ENCODE measurements at places on chromosomes 2 and 18.
A peak's percentile ranks its signal among the peaks of the same experiment; 100 is the strongest.

DNA sequence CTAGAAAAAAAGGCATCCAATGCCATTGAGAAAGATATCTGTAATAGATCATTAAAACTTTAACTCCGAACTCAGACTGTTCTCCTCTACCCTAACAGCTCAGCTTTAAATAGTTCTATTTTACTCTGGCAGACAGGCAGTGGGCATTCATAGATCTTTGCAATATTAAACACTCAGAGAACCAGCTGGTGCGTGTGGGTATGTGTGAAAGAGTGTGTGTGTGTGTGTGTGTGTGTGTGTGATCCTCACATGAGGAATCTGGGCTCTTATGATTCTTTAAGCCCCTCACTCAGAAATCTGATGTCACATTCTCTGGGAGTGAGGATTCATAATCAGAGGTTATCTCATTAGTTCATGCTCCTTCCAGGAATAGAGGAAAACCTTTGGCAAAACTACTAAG is 144.3 kb downstream of the KCNH7 start:
- no peak for DNase-seq

DNA sequence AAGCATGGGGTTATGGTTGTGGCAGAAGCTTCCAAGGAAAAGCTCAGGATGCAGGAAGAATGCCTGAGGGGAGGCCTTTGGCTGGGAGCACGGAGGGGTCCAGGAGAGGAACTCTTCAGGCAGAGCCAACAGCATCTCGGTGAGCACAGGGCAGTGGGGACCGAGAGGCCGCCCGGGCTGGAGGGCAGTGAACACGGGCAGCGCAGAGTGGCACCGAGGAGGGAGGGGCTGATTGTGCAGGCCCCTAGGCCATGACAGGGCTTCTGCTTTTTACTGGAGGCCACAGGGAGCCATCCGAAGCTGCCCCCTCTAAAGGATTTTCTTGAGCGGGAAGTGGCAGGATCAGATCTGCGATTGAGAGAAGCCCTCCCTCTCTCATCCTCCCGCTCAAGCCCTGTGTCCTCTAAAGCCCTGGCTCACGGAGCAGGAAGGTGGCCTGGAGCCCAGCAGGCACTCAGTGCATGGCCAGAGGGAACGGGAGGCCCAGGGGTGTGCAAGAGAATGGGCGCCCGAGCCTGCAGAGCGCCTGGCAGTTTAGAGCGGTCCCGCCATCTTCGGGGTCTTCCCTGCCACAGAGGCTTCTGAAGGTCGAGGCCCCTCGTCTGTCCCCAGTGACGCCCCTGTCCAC is 110.0 kb upstream of the STON1 start:
- DNase-seq, result peak; percentile 15

GRCh38 chr18:22391407-22392345 is 26.0 kb downstream of the CTAGE1 start:
- DNase-seq, result no peak

DNA sequence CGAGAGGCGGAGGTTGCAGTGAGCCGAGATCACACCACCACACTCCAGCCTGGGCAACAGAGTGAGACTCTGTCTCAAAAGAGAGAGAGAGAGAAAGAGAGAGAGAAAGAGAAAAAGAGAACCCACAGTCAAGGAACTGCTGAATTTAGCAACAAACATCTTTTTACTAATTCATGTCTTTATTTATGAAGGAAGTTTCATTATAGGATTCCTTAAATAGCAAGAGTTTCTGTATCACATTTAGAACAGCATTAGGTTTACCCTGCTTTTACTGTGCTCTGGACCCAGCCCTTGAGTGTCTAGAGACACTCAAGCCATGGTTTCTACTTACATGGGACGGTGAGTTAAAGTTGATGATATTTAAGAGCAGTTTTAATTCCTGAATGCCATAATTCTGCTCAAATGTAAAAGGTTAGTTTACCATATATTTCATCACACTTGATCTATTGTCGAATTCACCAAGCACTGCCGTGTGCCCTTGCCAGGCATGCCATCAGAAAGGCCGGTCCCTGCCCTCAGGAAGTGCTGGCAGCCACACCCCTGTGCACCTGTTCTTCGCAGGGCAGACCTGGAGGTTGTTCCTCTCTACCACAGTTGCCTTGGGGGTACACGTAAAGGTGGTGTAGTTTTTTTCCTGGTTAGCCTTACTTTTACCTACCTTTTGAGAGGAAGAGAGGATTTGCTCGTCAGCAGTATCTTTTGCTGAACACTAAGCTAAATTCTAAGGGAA is 153.3 kb downstream of the LDLRAD4 start:
- no peak for DNase-seq

DNA sequence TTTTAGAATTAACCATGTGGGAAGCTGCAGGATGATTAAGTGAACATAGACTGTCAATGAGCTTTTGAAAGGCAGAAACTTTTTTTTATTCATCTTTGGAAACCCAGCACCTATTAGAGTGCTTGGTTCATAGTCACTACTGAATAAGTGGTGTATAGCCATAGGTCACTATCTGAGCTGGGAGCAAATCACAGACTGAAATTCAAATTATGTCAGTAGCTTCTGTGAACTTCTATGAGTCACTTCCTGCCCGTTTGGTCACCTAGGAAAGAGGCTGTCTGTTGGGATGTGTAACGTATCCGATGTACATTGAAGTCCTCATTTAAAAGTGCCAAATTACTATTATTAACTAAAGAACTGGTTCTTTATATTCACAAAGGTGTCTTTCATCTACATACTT is 20.5 kb upstream of the SLC40A1 start:
- DNase-seq, result no peak

DNA sequence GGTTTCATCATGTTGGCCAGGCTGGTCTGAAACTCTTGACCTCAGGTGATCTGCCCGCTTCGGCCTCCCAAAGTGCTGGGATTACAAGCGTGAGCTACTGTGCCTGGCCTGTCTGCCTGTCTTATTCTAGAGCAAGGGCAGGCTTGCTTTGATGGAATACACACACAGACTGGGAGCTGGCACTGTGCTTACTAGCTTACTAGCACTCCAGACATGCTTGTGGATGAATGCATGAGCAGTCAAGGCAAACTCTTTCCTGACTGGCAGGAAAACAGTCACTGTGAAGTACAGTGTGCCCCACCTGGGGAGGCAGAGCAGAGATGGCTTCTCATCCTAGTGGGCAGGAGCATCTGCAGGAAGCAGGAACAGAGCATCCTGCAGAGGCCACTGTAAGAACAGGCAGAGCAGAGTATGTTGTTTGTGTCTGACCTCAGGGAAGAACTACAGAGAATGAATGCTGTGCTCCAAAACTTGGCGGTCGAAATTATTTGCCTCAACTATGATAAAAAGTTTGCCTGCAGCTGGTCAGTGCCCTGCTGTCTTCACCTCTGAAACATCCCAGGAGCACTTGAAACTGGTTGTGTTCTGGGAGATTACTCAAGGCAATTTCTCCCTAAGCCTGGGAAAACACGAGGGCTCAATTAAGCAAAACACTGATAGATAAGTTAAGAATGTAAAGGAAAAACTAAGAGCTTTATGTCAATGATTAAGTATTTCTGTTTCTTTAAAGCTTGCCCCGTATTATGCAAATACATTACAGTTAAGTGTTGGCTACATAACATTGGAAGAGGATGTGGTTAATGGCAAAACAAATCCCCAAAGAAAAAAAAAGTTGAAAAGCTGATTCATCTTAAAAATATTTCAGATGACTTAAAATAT is 102.4 kb downstream of the VAPA start:
- DNase-seq, result no peak

GRCh38 chr2:19691892-19692291 is 209.9 kb downstream of the TTC32 start:
- DNase-seq, result no peak

DNA sequence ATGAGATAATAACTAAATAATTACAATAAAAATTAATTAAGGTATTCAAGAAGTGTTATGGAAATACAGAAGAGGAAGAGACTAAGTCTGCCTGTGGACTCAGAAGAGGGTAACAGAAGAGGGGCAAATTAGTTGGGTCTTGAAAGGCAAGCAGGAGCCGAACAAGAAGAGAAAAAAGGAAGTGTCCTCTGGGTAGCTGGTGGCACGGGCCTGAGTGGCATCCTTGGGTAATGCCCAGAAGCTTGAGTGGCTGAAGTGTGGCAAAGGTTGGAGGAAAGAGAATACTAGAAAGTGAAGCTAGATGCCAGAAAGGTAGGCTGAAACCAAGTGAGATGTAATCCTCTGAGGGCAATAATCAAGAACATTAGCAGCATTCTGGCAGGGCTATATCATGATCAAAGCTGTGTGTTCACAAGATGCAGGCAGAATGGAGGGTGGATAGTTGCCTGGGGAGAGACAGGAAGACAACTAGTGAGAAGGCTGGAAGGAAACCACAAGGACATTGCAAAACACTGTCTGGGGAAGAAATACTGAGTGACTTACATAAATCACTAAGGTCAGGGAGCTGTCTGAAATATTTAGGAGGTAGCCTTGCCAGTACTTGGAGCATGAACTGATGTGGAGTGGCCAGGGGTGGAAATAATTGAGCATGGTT is 16.2 kb downstream of the DOCK10 start:
- no peak for DNase-seq

DNA sequence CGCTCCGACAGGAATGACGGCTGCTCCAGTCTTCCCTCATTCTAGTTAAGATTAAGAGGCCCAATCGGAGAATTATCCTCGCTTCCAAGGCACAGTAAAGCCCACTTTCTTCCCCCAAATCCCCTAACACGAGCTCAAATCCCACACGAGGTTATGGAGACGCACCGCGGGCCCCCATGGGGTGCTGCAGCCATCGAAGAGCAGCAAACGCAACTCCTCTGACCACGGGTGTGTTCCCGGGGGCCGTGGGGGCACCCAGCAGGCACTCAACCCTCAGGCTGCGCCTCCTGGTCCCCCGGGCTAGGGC is 446 bp downstream of the COPS9 start:
- no peak for DNase-seq

- DNase-seq, result no peak
Observed at GRCh38 chr18:58464104-58464625, 164.7 kb downstream of the ALPK2 start.

DNA sequence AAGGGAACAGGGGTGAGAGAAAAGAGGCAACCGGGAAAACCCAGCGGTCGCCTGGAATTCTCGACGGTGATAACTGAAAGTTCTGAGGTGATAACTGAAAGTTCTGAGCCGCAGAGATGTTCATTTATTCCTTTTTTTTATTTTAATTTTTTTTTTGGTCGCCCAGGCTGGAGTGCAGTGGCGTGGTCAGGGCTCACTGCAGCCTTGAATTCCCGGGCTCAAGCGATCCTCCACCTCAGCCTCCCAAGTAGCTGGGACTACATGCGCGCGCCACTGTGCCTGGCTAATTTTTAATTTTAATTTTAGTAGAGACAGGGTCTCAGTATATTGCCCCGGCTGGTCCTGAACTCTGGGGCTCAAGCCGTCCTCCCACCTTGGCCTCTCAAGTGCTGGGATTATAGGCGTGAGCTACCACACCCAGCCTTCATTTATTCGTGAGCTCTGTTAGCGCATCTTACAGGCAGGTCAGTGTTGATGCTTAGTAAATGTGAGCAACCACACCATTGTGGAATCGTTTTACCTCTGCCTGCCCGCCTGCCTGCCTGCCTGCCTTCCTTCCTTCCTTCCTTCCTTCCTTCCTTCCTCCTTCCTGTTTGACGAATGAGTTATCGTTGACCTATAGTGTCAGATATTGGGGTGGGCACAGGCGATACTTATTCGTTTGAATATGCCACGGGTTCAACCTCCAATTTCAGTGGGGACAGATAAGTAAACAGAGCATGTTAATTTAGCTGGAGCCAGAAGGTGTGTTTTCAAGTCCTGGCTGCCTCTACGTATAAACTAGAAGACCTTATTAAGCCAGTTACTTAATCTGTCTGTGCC is 557 bp upstream of the E2F6 start:
- no peak for DNase-seq

GRCh38 chr18:76133873-76134272 is 361.2 kb downstream of the ZNF516 start:
- no peak for DNase-seq

DNA sequence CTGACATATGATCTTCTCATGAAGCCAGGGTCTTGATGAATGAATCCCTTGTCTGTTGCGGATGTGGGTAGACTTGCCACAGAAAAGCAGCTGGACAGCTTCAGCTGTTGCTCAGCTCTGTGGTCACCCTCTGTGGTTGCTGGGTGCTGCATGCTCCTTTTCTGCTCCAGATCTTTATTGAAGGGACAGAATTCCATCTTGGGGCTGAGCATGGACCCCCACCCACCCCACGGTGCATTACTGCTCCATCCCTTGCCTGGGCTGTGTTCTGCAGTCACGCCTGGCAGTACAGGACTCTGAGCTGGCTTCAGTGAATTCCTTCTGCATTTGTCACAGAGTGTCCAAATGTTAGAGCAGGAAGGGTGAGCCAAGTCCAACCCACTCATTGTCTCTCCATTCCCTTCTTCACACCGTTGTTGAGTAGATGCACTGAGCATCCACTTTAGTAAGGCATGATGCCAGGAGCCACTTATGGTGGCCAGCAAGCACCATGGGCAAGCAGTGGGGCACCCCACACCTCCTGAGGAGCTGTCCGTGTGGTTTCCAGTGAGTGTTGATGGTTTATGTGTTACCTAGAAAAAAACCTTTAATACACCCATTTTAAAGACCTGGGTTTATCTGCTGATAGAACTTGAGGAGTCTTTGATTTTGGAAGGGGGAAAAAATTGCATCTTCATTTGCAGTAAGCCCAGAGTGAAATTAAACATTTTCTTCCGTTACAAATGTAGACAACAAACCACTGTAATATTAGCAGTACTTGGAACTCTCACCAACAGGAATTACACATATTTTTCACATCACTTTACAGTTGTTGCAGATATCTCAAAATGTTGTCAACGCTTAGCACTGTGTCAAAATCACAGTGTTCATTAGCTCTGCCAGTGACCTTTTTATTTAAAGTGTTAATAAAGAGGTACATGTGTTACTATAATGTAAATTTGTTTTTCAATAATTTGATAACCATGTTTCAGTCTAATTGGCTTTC is 14.7 kb upstream of the ITGB6 start:
- no peak for DNase-seq

DNA sequence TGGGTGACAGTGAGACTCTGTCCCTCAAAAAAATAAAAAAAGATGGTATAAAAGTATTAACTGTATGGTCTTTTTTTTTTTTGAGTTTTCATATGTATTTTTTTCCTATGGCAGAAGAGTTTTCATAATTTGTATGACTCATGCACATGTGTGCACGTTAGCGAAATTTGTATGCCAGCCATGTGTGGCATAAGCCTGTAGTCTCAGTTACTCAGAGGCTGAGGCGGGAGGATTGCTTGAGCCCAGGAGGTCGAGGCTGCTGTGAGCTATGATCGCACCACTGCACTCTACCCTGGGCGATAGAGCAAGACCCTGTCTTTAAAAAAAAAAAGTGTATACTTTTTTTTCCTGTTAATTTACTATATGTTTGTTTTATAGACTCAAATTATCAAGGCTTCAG is 160.8 kb downstream of the TGIF1 start:
- no peak for DNase-seq

DNA sequence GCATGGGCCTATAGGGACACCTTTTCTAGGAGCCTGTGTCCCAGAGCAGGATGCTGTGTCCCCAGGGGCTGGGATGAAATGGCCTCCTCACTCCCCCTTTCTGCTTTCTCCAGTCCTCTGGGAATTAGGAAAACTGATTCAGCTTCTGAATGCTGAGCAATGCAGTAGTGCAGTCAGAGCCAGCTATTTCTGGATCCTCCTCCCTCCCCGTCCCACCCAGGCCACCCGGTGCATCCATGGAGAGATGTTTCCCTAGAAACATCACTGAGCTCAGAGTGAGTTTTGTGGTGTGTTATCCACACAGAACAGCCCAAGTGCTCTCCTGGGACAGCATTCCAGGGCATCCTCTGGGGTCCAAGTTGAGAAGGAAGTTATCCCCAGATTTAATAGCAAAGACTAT is 125.5 kb downstream of the LOXHD1 start:
- DNase-seq, result peak; percentile 59

GRCh38 chr2:68216454-68217310 is 35.6 kb downstream of the PPP3R1 start:
- DNase-seq, result no peak

GRCh38 chr2:163347982-163348856 is 387.6 kb downstream of the FIGN start:
- peak; percentile 90 for DNase-seq

Data from posterior cingulate gyrus (tissue), 11 donors.